ENCODE measurements at places on chromosomes 6 and 20.

DNA sequence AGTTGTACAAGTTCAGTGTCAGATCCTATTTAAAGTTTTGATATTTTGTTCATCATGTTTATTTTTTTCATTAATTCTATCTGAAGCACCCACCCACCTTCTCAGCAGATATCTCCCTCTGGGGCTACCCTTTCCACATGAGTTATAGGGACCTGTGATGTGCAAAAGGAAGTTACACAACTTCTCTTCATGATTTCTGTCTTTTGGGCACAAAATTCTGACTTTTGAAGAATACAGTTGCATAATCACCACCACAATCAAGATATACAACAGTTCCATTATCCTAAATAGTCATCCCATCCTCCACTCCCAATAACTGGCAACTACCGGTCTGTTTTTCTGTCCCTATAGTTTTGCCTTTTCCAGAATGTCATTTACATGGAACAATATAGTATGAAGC, 13.8 kb upstream of the FUCA2 start:
- DNase-seq = no peak

DNA sequence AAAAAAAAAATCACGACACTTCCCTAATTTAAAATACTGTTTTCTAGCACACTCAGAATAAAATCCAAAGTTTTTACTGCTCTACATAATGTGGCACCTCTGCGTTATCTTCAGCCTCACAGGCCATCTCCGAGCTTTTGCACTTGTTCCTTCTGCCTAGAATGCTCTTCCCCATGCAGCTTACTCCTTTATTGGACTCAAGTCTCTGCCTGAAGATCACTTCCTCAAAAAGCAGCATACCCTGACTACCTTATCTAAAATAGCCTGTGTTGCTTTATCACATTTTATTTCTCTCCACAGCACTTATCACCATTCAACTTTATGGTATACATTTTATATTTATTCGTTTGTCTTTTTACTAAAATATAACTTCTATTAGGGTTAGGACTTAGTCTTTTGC, 2.3 kb downstream of the ZNF322 start:
- DNase-seq = no peak

GRCh38 chr6:156657296-156657695, 119.9 kb upstream of the ARID1B start:
- DNase-seq = no peak

DNA sequence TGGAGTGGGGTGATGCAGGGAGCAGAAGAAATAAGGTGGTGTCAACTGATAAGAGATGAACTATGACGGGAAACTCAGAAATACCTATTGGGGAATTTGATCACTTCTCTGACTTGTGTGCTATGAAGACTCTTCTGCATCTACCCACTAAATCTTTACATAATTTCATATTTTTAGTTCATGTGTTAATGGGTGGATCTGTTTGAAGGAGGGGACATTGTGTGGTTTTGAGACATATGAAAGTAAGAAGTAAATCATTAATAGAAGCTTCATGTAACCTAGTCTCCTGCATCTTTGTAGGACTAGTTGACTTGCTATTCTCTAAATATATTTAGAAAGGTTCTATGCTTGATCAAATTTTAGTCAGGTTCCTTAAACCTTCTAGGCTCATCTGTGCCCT, 86.6 kb upstream of the MEI4 start:
- DNase-seq = no peak

DNA sequence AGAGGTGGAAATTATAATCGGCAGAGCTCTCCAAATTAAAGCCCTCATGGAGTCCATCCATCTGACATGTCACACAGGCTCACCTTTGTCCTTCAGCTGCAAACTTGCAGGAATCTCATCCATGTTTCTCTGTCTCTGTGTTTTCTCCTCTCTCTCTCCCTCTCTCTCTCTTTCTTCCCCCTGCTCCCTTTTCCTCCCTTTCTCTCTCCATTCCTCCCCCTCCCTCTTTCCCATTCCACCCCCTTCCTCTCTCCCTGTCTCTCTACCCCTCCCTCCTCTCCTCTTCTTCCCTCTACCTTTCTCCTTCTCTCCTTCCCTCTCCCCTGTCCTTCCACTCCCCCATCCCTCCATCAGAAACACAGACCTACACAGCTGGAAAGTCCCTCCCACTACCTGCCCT, 6.8 kb downstream of the NCR2 start:
- no peak for DNase-seq

GRCh38 chr20:22524393-22525015, 59.9 kb downstream of the FOXA2 start:
- DNase-seq = no peak

DNA sequence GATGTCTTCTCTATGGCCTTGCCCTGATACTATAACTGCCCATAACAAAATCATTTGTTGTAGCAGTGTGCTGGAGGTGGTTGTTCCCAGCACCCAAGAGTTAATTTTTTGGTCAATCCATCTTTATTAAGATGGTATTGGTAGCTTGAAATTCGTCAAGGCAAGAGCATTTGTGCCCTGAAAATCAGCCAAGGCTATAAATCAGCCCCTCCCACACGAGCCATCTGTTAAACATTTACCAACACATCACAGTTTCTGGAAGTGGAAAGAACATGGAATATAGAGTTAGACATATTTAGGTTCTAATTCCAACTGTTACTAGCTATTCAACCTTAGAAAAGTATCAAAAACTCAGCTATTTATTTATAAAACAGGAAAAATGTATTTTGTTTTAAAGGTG, 888.4 kb upstream of the GJE1 start:
- DNase-seq = no peak

DNA sequence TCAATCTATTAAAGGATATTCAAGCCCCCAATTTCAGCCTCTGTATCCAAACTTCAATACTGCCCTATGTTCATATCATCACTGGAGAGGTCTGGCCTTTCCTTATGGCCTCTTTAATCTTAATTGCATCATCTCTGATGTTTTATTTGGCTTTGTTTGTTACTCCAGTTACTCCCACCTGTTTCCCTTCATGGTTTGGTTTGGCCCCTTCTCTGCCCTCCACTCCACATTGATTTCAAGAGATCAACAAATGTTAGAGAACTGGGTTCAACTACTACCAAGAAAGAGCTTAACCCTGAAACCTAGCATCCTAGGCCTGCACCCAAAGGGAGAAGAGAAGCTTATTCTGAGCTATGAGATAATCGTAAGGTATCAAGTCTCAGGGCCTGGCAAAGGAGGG, 221.6 kb downstream of the LAMA2 start:
- DNase-seq = no peak

GRCh38 chr6:79801362-79801761, 146.0 kb downstream of the ELOVL4 start:
- no peak for DNase-seq
